ENCODE measurements at places on chromosomes 3 and 15.

DNA sequence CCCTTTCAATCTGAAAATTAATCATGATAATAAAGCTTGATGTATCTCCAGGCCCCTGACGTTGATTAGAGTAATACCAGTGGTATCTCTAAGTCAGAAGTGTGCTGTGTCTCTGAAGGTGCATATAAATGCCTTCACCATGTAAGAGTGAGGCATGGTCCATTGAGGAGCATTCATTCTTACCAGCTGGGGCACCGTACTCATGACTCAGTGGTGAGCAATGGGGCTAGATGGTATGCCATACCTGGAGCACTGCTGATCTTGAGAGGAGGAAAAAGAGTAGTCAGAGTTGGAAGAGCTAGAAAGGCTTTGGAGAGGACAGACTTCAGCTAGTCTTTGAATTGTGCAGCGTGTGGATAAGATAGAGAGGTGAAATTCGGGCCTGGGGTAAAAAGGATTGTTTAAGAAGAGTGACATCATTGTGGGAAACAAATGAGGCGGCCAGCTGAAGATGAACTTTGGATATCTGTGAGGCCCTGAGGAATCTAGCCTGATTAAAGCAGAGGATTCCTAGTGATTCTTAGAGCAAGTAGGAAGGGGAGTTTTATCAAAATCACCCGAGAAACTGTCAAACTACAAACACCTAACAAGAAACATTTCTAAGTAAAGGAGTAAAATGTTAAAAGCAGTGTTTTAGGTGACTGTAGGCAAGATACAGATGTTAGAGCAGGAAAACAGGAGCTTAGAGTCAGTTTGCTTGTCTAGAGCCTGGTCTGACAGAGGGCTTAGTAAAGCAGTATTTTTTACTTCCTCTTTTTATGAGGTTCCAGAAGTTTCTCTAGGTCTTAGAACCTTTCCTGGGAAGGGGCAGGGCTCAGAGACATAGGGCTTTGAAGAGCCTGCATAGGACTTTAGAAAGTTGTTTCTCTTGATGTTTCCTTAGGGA is 13.6 kb downstream of the TMOD3 start:
- no peak for DNase-seq

DNA sequence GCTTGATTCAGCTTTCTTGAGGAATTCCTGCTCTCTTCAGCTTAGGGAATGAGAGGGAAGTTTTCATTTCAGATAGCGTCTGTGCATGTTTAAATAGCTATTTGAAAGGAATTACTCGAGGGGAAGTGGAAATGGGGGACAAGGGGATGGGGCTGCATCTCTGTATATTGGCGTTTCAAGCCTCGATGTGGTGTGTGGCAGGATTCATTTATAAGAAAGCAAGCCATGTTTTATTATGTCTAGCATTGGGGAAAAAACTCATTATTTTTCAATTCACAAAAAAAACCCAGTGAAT is 1.0 kb downstream of the ATP2C1 start:
- DNase-seq, result no peak

DNA sequence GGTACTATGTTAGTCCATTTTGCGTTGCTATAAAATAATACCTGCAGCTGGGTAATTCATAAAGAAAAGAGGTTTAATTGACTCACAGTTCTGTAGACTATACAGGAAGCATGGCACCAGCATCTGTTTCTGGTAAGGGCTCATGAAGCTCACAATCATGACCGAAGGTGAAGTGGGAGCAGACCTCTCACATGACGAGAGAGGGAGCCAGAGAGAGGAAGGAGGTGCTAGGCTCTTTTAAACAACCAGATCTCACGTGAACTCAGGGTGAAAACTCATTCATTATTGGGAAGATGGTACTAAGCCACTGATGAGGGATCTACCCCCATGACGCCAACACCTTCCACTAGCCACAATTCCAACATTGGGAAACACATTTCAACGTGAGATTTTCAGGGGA is 301.7 kb upstream of the MDFIC2 start:
- DNase-seq, result no peak

GRCh38 chr3:100429187-100429716 is 27.9 kb downstream of the LNP1 start:
- peak; percentile 6 for DNase-seq

- DNase-seq, result no peak
Observed at GRCh38 chr15:89333011-89333860, 1.4 kb downstream of the POLG start.

GRCh38 chr15:84894736-84895425 is 10.4 kb downstream of the SLC28A1 start:
- no peak for DNase-seq

DNA sequence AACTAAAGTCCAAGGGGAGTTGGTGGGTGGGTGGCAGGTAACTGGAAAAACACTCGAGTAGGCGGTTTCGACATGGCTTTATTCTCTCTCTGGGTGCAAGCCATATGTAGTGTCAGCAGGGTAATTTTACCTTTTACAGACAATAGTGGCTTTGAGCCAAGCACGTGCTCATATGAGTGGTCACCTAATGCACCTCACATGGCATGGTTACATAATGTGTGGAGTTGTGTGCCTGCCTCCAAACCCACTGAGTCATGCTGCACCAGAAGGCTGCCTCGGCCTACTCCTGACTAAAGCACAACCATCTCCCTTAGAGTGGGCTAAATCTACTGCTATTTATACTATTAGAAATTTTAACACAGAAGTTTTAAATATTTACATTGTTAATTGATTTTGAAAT is 16.5 kb downstream of the CCRL2 start:
- no peak for DNase-seq

- DNase-seq, result peak; percentile 28
Observed at GRCh38 chr3:191369616-191370010, 39.3 kb upstream of the UTS2B start.

DNA sequence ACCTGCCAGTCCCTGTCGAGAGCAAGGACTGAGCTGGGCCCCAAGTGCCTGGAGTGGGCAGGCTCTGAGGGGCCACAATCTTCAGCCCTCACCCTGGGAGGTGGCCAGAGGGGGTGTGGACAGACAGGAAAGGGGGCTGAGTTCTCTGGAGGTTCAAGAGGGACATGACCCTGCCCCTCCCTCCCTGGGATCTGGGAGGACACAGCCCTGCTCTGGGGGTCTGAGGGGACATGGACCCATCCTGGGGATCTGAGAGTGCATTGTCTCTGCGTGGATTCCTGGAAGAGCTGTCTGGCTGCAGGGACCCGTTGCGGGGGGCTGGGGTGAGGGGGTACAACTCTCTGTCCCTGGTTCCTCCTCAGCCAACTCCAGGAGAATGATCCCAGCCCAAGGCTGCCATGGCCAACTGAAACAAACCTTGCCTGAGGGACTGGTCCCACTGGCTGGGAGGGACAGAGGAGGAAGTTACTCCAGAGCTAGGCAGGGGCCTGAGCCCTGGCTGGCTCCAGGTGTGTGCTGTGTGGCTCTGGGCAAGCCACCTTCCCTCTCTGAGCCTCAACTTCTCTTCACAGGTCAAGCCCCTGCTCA is 29.0 kb downstream of the PTH1R start:
- DNase-seq, result no peak

GRCh38 chr3:134330883-134331810 is 43.1 kb downstream of the AMOTL2 start:
- DNase-seq, result peak; percentile 70

DNA sequence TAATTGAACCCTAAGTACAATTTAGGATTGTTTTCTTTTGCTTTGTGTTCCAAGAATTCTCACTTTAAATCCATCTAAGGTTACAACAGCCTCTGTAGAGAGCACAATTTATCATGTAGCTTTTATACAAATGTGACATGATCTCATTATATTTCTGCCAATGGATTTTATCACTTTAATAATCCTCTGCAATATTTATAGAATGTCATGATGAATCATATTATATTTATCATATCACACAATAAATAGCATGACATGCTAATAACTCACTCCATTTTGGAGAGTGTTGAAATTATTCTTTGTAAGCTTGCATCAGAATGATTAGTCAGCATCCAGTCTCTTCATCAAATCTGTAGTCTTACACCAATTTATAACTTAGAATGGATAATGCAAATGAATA is 280.6 kb upstream of the ZNF717 start:
- DNase-seq, result no peak

GRCh38 chr3:184129012-184129411 is 6.1 kb upstream of the EIF2B5 start:
- DNase-seq, result peak; percentile 27

GRCh38 chr3:189160519-189161309 is 11.1 kb upstream of the TPRG1 start:
- no peak for DNase-seq

DNA sequence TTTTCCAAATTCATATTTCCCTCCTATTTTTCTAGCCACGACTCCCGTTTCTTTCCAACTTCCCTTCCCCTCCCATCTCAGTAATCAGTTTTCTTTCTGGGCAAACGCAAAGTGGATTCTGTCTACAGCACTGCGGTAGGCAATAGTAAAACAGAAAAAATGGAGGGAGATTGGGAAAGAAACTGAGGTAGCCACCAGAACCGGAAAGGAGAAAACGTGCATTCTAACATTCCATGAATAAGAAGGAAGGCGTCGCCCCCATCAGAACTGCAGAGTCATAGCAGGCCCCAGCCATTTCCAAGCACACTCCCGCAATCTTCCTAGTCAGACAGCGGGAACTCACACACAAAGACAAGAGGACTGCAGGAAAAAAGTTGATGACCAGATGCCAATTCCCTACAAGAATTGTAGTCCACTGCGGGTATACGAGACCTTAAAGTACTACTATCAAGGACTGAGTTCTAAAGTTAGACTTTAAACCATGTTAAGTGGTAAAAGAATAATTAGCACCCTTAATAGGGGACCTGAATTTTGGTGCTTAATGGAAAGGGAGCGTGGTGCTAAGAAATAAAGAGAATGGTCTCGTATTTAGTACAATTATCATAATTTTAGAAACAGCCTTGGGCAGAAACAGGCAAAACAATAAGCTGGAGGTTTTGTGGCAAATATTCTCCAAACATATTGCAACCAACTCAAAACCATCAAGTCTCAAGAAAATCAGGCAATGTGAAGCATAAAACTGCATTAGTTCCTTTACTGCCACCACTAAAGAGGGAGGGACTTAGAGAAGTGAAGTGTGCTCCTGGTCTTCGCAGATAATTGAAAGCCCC is 1.4 kb downstream of the PFN2 start:
- peak; percentile 90 for DNase-seq

GRCh38 chr3:57948781-57949242 is 59.4 kb upstream of the FLNB start:
- peak; percentile 36 for DNase-seq

DNA sequence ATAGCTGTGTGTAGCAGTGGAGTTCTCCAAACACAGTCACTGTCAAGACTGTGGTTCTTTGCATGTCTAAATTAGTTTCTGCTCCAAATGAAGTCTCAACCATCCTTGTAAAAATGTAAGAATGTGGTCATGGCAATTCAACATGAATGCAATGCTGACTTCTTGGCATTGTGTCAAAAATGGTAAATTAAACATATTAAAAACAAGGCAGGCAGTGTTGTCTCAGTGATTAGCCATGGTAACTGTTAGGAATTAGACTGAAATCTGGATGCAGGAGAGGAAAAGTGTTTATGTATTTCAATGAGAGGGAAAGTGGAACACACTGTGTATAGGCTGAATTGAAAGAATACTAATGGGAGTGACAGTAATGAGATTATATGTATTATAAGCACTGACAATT is 597.2 kb downstream of the EDEM1 start:
- peak; percentile 45 for DNase-seq

GRCh38 chr15:89090791-89091626 is 2.8 kb downstream of the ABHD2 start:
- DNase-seq, result peak; percentile 74

GRCh38 chr3:106022913-106023312 is 154.1 kb upstream of the CBLB start:
- no peak for DNase-seq
